Putamen (tissue), 1 donor: ENCODE measurements at places on chromosomes 16 and 17.

- no peak for DNase-seq
Observed at GRCh38 chr17:77690271-77691161, 268.0 kb upstream of the TNRC6C start.

GRCh38 chr17:62671553-62671952 lies 44.1 kb downstream of the MRC2 start:
- no peak for DNase-seq

GRCh38 chr17:12077773-12078172 lies 57.1 kb downstream of the MAP2K4 start:
- DNase-seq: no peak

GRCh38 chr16:4415538-4416199 lies 727 bp downstream of the CORO7 start:
- DNase-seq: peak; percentile 63

GRCh38 chr16:75618780-75619179 lies 4.3 kb downstream of the ADAT1 start:
- DNase-seq: no peak

DNA sequence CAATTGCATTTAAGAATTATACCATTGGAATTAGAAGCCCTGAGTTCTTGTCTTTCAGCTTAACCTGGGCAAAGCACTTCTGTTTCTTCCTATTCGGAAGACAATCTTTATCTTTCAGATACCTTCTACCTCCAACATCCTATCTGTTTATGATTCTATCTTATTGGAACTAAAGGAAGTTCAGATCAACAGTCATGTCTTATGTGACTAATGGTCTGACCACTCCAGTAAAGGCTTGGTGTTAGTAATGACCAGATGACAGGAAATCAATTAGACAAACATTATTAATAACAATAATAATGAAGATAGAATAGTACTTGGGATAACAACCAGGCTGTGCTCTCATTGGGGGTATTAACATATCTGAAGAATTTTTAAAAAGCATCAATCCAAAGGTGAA lies 11.3 kb downstream of the HS3ST3A1 start:
- DNase-seq: no peak

DNA sequence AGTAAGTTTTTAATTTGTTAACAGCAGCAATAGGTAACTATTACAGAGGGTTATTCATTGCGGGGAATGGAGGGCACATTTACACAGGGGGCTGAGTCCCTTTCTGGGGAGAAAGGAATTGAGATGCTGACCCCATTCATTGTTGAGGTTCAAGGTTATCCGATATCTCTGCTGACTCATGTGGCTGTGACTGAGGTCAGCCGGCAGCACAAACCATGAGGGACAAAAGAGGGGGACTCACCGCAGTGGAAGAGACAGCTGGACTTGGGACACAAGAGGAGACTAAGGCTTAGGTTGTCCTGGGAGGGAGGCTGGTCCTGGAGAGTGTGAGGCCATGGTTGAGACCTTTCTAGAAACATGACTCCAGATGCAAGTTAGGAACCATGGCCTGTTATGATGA lies 119.1 kb upstream of the XYLT1 start:
- no peak for DNase-seq

- DNase-seq: no peak
Observed at GRCh38 chr17:20781260-20781659, 201.7 kb downstream of the CDRT15L2 start.

- DNase-seq: no peak
Observed at GRCh38 chr16:29816694-29817441, 916 bp downstream of the PAGR1 start.

- DNase-seq: no peak
Observed at GRCh38 chr17:1532836-1533602, 16.6 kb upstream of the INPP5K start.

DNA sequence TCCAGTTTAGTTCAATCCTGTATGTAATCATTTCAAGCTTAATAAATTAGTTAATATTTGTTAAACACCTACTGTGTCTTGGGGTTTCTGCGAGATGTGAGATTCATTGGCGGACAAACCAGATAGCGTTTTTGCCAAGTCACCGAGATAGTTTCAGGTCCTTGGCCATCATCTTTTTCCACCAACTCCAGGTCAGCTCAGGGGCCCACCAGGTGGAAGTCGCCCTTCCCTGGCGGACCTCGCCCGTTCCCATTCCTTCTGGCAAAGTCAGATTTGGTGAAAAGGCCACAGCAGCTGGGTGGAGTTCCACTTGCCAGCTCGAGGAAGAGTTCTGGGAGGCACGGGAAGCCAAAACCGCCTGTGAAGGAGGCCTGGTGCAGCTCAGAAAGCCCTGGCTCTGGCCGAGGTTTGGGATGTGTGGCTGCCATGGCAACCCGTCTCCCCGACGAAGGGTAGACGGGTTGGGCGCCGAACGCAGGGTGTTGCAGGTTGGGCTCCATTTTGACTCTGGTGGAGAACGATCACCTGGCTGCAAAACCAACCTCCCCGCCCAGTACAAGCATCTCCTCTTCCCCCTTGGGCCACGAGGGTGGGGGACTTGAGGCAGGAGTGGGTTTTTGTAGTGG lies 39.5 kb downstream of the CMIP start:
- no peak for DNase-seq

DNA sequence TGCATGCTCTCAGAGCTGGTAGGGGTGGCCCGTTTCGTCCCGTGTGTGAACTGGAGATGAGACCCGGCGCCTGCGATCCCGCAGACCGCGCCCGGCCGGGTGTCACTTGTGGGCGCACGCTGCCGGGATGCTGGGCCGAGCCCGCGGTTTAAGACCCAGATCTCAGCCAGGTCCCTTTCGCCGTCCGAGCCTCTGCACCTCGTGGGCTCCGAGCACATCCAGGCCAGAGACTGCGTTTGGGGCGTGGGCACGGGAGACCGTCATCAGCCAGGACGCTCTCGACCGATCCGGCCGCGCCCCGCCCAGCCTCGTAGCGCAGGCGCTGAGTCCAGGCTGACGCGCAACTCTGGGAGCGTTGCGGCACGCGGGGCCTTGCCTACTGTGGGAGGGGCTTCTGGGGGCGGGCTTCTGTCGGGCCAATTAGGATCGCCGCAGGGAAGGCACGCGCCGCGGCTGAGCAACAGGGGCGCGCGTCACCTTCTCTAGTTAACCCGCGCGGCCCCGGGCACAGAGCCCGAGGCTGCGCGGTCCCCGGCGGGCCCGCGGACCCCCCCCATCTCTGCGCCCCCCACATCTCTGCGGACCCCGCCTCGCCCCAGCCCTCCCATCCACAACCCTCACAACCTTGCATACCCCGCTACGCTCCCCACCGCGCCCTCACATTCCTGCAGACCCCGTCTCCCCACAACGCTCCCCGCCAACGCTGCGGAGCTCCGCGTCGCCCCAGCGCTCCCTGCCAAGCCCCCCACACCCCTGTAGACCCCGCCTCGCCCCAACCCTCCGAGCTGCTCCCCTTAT lies 687 bp upstream of the CEMP1 start:
- peak; percentile 97 for DNase-seq

DNA sequence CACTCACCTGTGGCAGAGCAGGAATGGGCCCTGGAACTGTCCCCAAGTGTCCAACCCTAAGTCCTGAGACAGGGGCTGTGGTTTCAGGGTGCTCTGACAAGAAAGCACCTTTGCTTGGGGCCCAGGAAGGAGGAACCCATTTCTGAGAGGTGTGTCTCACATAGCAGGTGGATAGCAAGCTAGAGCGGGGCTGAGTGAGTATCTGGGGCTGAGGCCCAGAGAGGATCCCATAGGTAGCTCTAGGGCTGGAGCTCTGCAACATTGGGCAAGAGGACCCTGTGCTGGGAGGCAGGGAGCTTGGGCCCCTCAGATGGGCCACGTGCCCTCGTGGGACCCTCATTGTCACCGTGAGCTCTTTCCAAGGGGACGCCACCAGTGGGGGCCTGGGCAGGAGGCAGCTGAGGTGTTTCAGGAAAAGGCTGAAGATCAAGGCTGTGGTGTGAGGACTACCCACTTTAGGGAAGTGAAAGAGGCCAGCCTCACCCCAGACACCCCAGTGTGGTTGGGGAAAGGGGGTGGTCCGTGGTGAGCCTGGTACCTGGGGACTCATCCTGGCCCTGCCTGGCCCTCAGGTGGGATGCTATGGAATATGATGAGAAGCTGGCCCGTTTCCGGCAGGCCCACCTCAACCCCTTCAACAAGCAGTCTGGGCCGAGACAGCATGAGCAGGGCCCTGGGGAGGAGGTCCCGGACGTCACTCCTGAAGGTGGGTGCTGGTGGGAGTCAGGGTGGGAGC lies 5.3 kb downstream of the DEF8 start:
- no peak for DNase-seq

DNA sequence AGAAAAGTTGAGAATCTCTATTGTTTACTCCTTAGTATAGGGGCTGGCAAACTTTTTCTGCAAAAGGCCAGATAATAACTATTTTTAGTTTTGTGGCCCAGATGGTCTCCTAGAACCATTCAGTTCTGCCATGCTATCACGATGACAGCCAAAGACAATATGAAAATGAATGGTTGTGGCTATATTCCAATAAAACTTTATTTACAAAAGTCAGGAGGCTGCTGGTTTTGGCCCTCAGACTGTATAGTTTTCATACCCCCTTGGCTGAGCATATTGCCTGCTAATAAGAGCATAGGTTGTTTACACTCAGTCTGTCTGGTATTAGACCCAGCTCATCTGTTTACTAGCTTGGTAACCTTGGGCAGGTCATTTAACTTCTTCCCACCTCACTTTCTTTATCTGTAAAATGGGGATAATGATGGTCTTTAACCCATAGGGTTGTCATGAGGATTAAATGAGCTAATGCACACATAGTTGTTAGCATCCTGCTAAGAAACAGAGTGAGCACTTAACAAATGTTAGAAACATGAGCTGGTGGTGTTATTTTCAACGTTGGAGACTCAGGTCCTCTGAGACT lies 156.3 kb downstream of the MSI2 start:
- no peak for DNase-seq

GRCh38 chr16:73390491-73390890 lies 342.6 kb upstream of the ZFHX3 start:
- DNase-seq: no peak

DNA sequence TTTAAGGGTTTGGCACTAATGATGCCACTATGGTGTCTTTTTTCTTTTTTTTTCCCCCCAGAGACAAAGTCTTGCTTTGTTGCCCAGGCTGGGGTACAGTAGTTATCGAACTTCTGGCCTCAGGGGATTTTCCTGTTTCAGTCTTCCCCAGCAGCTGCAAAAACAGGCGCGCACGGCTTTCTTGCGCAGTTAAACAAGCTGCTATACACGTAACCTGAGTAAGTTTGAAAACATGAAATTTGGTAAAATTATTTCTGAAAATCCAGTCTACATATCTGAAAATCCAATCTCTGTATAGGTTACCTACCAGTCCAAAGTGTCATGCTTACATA lies 11.8 kb downstream of the TEX14 start:
- no peak for DNase-seq

DNA sequence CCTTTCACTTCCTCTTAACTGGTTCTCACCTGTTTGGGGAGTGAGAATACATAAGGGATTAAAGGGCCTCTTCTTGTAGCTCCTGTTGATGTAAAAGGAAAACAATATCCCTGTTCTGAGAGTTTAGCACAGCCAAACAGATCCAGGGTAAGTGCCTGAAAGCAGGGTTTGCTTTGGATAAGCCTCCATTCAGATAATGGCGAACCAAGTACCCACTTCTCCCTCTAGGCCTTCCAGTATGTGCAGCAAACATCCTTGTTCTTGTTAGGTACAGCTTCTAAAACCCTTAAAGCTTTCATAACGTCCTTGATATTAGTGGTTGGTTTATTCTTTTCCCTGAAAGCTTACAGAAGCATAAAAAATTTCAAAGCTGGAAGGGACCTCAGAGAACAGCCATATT lies 130.6 kb upstream of the DNAH9 start:
- no peak for DNase-seq

- DNase-seq: no peak
Observed at GRCh38 chr17:82034371-82035011, 3.0 kb downstream of the DCXR start.

- DNase-seq: no peak
Observed at GRCh38 chr17:67998466-67998865, 2.2 kb upstream of the C17orf58 start.

GRCh38 chr17:75619506-75620431 lies 13.5 kb upstream of the SMIM5 start:
- no peak for DNase-seq

GRCh38 chr16:57115514-57116182 lies 23.3 kb downstream of the CPNE2 start:
- peak; percentile 96 for DNase-seq

GRCh38 chr16:85225257-85225656 lies 113.0 kb upstream of the CIBAR2 start:
- DNase-seq: no peak

- no peak for DNase-seq
Observed at GRCh38 chr17:15404106-15405057, 63.0 kb upstream of the TEKT3 start.

- DNase-seq: no peak
Observed at GRCh38 chr16:88872650-88873331, 6.3 kb upstream of the PABPN1L start.

GRCh38 chr16:89422527-89422904 lies 67.8 kb downstream of the ANKRD11 start:
- no peak for DNase-seq

- DNase-seq: no peak
Observed at GRCh38 chr17:82752371-82753200, 721 bp downstream of the TBCD start.

DNA sequence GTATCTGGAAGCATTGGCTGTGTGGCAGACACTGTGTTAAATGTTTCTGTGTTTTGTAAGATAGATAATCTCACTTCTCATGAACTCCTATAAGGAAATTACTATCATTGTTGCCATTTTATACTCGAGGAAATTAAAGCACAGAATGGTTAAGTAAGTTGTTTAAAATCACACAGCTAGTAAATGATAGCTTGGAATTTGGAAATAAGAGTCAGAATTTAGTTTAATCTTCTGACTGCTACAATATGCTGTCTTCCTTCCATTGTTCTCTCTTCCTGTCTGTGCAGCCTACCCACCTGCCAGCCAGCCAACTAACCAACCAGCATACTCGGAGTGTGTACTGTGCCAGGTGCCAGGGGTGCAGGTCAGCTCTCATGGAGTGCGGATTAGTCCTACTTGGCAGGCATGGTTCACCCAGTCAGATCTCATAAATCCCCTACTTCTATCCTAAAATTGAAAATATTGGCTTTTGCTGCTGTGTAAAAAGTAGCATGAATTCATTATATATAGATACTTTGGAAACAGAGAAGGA lies 79.9 kb upstream of the LGALS9 start:
- no peak for DNase-seq

DNA sequence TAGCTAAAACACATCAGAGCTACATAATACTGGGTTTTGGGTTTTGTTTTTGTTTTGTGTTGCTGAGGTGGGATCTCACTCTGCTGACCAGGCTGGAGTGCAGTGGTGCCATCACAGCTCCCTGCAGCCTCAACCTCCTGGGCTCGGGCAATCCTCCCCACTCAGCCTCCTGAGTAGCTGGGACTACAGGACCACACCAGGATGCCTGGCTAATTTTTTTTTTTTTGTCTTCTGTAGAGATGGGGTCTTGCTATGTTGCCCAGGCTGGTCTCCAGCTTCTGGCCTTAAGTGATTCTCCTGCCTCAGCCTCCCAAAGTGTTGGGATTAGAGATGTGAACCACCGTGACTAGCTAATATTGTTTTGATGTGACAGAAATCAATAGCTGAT lies 6.2 kb downstream of the MEAK7 start:
- no peak for DNase-seq

- peak; percentile 18 for DNase-seq
Observed at GRCh38 chr17:47225436-47225858, 16.3 kb downstream of the MYL4 start.
